ENCODE measurements at places on chromosomes 3 and 15.

DNA sequence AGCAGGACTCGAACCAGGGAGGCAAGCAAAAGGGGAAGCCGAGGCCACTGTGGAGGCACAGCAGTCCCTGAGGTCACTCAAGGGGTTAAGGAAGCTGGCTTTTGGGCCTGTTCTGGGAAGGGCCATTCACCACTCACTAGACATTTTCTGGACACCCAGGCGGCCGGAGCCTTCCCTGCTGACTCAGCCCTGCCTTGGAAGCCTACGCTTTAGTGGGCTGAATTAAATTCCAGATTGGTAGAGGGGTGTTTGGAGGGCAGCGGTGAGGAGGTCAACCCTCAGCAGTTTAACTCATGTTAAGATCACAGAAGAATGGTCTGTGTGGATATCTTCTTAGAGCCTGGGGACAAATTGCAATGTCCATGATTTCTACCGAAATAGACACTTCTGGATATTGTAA is 152.8 kb downstream of the GABRG3 start:
- DNase-seq: no peak

- DNase-seq: no peak
These were observed 183.7 kb upstream of the LMCD1 start for GRCh38 chr3:8317661-8318649.

- DNase-seq: no peak
These were observed 59.9 kb upstream of the PPIB start for GRCh38 chr15:64222573-64223366.

DNA sequence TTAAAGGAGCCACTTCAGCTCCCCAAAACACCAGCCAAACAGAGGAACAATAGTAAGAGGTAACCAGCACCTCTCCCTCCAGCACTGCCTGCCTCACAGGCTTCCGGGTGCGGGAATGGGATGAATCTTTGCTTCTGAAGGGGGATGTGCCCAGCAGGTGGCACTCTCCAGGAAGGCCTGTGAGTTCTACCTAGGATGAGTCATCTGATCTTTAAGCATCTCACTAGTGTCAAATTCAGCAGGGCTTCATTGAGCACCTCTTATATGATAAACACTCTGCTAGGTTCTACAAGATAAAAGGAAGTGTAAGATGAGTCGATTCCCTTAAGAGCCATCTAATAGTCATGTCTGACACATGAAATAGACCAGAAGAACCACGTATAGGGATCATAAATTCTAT is 237.4 kb upstream of the UMPS start:
- DNase-seq: no peak

GRCh38 chr3:99114565-99115291 is 213.2 kb upstream of the DCBLD2 start:
- no peak for DNase-seq

DNA sequence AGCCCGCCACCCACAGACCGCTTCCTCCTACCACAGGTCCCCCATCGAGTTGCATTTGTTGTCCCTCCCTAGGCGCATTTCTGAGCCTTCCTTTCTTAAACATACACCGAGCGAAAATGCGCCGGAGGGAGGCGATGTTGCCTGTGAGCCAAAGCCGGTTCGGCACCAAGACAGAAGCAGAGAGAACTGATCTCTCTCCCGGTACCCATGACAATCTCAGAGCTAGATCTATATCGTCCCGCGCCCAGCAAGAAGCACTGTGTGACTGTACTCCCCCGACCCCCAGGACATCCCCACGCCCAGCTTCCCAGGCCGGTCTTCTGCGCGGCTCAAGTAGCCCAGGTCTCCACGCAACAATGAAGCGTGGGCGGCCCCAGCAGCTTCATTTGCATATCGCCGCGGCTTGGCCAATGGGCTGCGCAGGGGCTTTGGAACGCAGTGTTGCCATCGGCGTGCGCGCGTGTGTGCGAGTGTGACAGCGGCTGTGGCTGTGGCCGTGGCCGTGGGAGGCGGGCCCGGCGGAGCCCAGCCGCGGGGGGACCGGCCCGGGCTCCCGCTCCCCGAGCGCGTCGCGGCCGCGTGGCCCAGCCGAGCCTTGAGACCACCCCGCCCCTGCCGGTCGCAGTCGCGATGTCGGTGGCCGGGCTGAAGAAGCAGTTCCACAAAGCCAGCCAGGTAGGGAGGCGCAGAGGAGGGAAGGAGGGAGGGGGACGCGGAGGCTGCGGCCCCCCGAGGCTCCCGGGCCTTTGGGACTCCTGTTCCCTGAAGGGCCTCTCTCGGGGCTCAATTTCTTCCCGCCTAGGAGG is at the start of gene SH3GL3:
TSS of gene SH3GL3 (plus strand) at position 438 of the 806 bp plus-strand sequence. CDS start at position 631, 193 bp downstream.
- DNase-seq: peak; percentile 58

- no peak for DNase-seq
These were observed 15.0 kb upstream of the SOX2 start for GRCh38 chr3:181696626-181697230.

DNA sequence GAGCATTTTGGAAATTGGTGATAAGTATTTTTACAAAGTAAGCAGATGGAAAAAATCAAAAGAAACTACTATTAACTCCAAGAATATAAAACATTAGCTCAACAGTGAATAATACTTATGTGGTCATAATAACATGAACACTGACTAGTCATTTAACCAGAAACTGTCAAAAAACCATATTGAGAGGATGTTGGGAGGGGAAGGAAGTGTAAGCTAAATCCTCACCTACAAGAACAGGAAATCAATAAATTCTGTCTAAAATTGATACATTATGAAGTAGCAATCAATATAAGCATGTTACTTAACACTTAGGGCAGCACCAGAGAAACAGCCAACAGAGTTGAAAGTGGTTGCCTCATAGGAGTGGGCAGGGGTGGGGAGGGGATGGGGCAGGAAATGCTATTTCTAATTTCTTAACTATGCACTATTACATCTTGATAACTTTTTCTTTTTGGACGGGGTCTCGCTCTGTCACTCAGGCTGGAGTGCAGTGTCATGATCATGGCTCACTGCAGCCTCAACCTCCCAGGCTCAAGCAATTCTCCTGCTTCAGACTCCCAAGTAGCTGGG is 41.7 kb downstream of the CCR3 start:
- no peak for DNase-seq

DNA sequence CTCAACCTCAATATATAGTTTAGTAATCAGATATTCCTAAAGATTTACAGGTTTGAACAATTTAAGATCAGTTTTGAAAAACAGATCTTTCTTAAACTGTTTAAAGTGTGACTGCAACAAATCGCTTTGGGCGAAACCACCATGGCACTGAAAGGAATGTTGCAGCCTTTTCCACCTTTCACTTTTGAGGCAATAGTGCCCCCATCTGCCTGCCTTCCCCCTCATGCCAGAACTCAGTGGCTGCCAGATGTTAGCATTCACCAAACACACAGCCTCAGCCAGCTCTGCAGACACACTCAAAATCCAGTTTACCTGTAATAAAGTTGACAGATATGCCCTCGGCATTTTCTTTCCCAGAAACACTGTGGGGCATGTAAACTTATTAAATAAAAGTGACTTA is 3.3 kb downstream of the LYSMD4 start:
- peak; percentile 22 for DNase-seq

- DNase-seq: no peak
These were observed 2.9 kb downstream of the MBNL1 start for GRCh38 chr3:152271501-152272236.

DNA sequence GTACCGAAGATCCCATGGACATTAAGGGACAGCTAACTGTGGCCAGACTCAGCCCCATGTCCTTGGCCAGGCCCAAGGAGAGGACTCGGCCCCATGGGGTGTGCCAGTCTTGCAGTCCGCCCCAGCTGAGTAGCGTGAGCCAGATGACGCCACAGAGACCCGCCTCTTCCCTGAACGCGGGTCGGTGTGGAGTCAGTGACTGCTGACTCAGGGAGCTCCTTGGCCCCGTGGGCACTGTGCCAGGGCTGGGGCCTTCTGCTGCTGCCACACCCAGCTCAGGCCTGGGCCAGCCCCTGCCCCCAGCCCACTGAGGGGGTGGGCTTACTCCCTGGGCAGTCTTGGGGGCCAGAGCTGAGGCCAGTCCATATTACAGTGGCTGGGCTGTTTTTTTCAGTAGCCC is 52.8 kb downstream of the PLXNA1 start:
- no peak for DNase-seq

Data from stimulated activated CD4-positive, alpha-beta T cell treated with anti-CD3 and anti-CD28 coated beads, Interleukin-4, amount 100 ng/mL, for 1 hour (primary cell).